Activated naive CD4-positive, alpha-beta T cell treated with anti-CD3 and anti-CD28 coated beads, Interleukin-2, amount 10 ng/mL, durations not matched to agents 7 days and 5 days (primary cell): ENCODE measurements at places on chromosomes 2 and 18.

DNA sequence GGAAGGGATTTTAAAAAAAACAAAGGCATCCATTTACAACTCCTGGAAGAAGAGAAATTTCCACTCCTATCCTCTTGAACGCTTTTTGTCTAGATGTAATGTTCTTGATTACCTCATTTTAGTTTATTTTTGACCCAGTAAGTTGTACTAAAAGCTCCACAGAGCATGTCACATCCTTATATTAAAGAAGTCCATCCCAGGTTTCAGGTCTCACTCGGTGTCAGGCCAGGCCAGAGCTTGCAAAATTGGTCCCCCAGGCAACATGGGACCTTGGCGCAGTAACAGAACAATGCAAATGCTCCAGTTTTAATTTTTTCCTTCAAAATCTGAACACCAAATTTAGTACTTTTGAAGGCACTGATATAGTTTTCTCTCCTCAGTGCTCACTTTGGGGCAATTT lies 218.4 kb upstream of the REV1 start:
- peaks cover 4% of the 10 kb centered on the region for H3K27me3 ChIP-seq
- H3K4me1 ChIP-seq = no peaks in the 10 kb centered on the region
- no peak overlapping the region for H3K4me3 ChIP-seq

GRCh38 chr2:3212984-3213383 lies 164.6 kb downstream of the EIPR1 start:
- no peaks in the 10 kb centered on the region for H3K27me3 ChIP-seq
- no peak for DNase-seq
- peaks cover 19% of the 10 kb centered on the region for H3K36me3 ChIP-seq
- H3K4me3 ChIP-seq = no peak overlapping the region

DNA sequence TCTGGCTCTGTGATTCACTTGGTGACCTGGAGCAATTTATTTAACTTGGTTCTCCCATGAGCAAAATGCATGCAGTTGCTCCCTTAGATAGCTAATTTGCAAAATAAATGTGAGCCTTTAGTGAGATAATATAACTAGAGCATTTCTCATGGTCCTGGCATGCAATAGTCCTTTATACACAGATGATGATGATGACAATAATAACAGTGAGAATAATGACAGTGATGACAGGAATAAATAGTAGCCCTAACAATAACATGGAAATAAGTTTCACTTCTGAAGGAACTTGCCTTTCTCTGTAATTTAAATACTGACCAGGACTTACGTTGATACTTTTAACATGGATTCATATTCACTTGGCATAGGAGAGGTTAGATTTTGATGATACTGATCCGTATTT lies 49.2 kb downstream of the LPIN1 start:
- no peaks in the 10 kb centered on the region for H3K27me3 ChIP-seq
- H3K4me1 ChIP-seq = no peaks in the 10 kb centered on the region
- H3K27ac ChIP-seq = no peak overlapping the region
- H3K4me3 ChIP-seq = no peak overlapping the region

DNA sequence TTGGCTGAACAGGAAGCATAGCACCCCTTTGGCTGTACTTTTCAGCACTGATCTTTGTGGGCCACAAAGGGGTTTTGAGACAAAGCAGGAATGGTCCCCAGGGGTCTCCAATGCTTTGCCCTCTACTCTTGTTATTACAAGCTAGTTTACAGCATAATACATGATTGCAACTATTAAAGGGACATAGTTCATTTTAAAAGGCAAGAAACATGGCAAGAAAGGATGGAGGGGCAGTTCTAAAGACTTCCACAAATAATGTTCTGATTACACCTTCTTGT lies 196.6 kb downstream of the FHOD3 start:
- H3K4me1 ChIP-seq = peaks cover 8% of the 10 kb centered on the region
- H3K36me3 ChIP-seq = no peaks in the 10 kb centered on the region
- H3K27ac ChIP-seq = no peak overlapping the region
- no peak for DNase-seq

DNA sequence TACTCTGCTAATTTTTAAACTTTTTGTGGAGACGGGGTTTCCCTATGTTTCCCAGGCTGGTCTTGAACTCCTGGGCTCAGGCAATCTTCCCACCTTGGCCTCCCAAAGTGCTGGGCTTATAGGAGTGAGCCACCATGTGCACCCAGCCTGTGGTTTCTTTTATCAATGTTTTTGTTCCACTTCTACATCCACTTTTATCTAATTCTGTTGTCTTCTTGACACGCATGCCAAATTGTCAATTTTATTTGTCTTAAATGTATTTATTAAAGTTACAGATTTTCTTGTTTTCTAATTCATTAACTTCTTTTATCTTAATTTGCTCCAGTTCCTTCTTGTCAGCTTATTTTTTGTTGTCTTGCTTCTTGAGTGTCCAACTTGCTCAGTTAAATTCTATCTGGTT lies 43.8 kb upstream of the ASPRV1 start:
- H3K4me3 ChIP-seq = no peak overlapping the region
- DNase-seq = no peak
- H3K27me3 ChIP-seq = no peaks in the 10 kb centered on the region
- peaks cover 2% of the 10 kb centered on the region for H3K36me3 ChIP-seq

DNA sequence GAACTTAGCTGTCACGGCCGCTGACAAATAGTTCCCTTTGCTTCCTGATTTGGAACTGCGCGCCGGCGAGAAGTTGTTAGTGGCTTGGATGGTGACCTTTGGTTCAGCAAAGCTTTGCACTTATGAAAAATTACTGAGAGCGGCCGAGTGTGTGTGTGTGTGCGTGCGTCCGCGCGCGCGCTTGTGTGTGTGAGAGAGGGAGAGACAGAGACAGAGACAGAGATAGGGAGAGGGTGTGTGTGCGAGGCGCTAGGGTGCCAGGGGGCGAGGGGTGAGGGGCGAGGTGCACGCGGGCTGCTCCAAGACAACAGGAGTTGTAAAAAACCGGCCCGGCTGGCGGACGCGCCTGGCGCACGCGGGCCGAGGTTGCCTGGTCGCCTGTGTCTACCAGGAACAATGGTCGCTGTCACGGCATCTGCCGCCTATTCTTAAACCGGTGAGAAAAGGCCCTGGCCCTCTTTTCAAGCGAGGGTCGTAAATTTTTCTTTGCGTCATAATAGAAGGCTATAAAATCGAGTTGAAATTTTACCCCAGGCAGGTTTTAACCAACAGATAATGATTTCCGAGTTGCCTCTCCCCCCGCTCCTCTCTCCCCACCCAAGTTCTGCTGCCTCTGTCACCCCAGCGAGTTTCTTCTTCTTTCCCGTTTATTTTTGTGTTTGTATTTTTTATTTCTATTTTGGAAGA lies 535 bp downstream of the HOXD3 start:
- H3K36me3 ChIP-seq = peaks cover 3% of the 10 kb centered on the region
- H3K27ac ChIP-seq = peak overlapping the region; percentile 70
- peaks cover 98% of the 10 kb centered on the region for H3K27me3 ChIP-seq
- H3K4me1 ChIP-seq = peaks cover 5% of the 10 kb centered on the region
- peak overlapping the region; percentile 44 for H3K4me3 ChIP-seq
- no peak for DNase-seq

- no peak overlapping the region for H3K4me3 ChIP-seq
- DNase-seq = no peak
- no peaks in the 10 kb centered on the region for H3K27me3 ChIP-seq
- peaks cover 4% of the 10 kb centered on the region for H3K4me1 ChIP-seq
- H3K36me3 ChIP-seq = no peaks in the 10 kb centered on the region
- H3K27ac ChIP-seq = no peak overlapping the region
These were observed 11.4 kb downstream of the UBE2E3 start for GRCh38 chr2:180991820-180992219.

GRCh38 chr2:937530-937929 lies 13.1 kb upstream of the SNTG2 start:
- H3K36me3 ChIP-seq = no peaks in the 10 kb centered on the region
- no peaks in the 10 kb centered on the region for H3K4me1 ChIP-seq
- no peak for DNase-seq
- H3K4me3 ChIP-seq = no peak overlapping the region

GRCh38 chr2:193187816-193188215 lies 993.1 kb upstream of the TMEFF2 start:
- H3K27ac ChIP-seq = no peak overlapping the region
- no peak for DNase-seq
- no peaks in the 10 kb centered on the region for H3K27me3 ChIP-seq
- no peaks in the 10 kb centered on the region for H3K36me3 ChIP-seq
- H3K4me1 ChIP-seq = no peaks in the 10 kb centered on the region

GRCh38 chr2:45390441-45390840 lies 220.6 kb downstream of the SRBD1 start:
- H3K27me3 ChIP-seq = no peaks in the 10 kb centered on the region
- H3K4me1 ChIP-seq = no peaks in the 10 kb centered on the region
- H3K27ac ChIP-seq = no peak overlapping the region
- peaks cover 18% of the 10 kb centered on the region for H3K36me3 ChIP-seq
- DNase-seq = no peak

DNA sequence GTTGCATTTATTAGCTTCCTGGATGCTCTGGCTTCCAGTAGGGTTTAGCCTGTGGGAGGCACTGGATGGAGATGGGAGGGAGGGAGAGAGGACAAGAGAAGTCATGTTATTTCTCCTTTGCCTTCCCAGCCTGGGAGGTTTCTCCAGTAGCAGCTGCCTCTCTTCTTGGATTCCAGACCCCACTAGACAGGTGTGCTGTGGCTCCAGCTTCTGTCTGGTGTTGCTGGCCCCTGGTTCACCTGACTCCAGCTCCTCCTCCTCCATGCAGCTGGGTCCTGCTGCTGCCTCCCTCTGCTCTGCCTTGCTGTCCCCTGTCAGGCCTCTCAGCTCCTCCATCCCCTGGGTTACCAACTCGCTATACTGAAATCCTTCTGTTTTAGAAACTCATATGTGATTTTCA lies 188.9 kb upstream of the TNP1 start:
- no peak overlapping the region for H3K4me3 ChIP-seq
- H3K27me3 ChIP-seq = peaks cover 24% of the 10 kb centered on the region
- no peaks in the 10 kb centered on the region for H3K36me3 ChIP-seq
- H3K4me1 ChIP-seq = no peaks in the 10 kb centered on the region
- H3K27ac ChIP-seq = no peak overlapping the region

GRCh38 chr2:157837851-157838441 lies 38.2 kb downstream of the ACVR1 start:
- no peaks in the 10 kb centered on the region for H3K27me3 ChIP-seq
- no peak overlapping the region for H3K4me3 ChIP-seq
- peak overlapping the region; percentile 58 for H3K27ac ChIP-seq
- peaks cover 40% of the 10 kb centered on the region for H3K4me1 ChIP-seq
- peaks cover 59% of the 10 kb centered on the region for H3K36me3 ChIP-seq
- no peak for DNase-seq

DNA sequence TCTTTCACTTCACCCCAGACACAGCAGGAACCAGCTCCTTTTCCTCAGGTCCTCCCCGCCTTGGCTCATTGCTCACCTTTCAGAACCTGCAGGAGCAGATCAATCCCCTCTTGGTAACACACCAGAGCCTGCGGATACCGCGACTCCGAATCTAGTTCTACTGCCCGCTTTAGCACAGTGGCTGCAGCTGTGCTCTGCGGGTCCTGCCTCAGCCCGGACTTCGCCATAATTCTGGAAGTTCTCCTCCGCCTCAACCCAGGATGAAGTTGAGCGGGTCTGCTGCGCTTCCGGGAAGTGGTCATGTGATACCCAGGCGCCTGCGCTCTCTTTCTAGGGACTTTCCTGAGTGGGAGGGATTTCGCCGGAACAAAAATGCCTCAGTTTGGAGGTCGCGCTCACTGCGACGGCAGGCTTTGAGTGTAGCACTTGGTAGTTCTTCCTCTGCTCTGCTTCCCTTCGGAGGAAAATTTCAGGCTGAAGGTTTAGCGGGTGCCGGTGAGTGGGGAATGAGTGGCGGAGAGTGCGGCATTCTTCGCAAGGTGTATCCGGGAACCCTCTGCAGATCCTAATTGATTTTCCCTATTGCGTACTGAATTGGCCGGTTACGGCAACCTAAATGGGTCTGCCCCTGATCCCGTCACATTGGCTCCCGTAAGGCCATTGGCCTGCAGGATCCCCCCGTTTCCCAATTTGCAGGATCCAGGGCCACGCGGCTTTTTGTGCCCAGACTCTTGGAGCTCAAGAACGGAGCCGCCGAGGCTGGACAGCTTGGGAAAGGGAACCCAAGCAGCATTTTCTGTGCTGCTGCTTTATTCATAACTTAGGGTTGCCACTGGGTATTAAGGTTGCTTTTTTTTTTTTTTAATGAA lies at the start of the genes MITD1 and MRPL30:
MITD1 (minus strand) TSS at position 304 of the 869 bp plus-strand sequence; CDS start at position 227, 77 bp downstream.
MRPL30 (plus strand) TSS at position 430 of the 869 bp plus-strand sequence. CDS start 5,020 bp downstream, outside the sequence.
- DNase-seq = peak; percentile 93
- H3K4me3 ChIP-seq = peak within 1 kb of the TSS; percentile 97
- H3K27ac ChIP-seq = peak within 1 kb of the TSS; percentile 95
- H3K4me1 ChIP-seq = peaks cover 53% of the 10 kb centered on the region
- peaks cover 17% of the 10 kb centered on the region for H3K36me3 ChIP-seq

DNA sequence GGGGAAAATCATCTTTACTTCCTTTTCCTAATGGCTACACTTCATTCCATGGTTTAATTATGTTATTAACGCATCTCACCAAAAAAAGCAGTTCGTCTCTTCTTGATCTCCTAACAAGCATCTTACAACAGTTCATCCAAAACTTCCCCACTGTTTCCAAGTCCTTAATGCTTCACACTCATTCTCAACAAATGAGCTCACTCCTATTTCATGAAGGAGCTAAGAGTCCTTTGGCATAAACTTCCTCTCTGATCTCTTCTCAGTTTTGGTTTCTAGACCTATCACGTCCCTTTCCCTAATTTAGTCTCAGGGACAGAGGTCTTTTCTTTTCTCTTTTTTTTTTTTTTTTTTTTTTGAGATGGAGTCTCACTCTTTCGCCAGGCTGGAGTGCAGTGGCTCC lies 205.9 kb upstream of the SLC39A10 start:
- H3K27ac ChIP-seq = no peak overlapping the region
- DNase-seq = no peak
- H3K4me1 ChIP-seq = peaks cover 15% of the 10 kb centered on the region
- H3K36me3 ChIP-seq = peaks cover 7% of the 10 kb centered on the region
- H3K27me3 ChIP-seq = no peaks in the 10 kb centered on the region
- no peak overlapping the region for H3K4me3 ChIP-seq

- no peak overlapping the region for H3K4me3 ChIP-seq
- no peaks in the 10 kb centered on the region for H3K27me3 ChIP-seq
- no peaks in the 10 kb centered on the region for H3K4me1 ChIP-seq
- H3K27ac ChIP-seq = no peak overlapping the region
- H3K36me3 ChIP-seq = no peaks in the 10 kb centered on the region
- DNase-seq = no peak
These were observed 136.8 kb downstream of the CAMKMT start for GRCh38 chr2:44498551-44498950.

DNA sequence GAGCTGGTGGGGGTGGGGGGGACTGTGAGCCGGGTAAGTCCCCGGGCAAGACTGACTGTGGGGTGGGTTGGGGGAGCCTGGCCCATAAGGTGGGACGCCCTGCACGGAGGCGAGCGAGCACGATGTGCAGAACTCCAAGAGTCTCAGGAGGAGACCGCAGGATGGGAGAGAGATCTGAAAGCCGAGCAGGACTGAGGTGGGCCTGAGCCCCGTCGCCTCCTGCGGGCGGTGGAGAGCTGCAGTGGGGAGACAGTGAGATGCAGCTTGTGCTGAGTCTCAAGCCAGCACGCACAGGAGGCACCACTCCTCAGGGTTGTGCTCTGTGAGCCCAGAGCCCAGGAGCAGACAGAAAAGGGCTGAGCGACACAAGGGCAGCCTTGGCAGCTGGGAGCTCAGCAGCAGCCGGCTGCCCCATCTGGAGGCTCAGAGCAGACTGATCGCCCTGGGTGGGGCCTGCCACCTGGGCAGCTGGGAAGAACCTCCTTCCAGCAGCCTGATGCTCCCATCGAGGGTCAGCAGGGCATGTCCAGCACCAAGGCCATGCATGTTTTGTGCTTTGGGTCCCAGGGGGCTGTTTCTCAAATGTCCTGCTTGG lies 15.9 kb downstream of the ARHGEF4 start:
- no peaks in the 10 kb centered on the region for H3K36me3 ChIP-seq
- H3K4me1 ChIP-seq = no peaks in the 10 kb centered on the region
- DNase-seq = no peak
- no peaks in the 10 kb centered on the region for H3K27me3 ChIP-seq
- no peak overlapping the region for H3K27ac ChIP-seq
- H3K4me3 ChIP-seq = no peak overlapping the region

- no peak overlapping the region for H3K27ac ChIP-seq
- DNase-seq = no peak
- no peak overlapping the region for H3K4me3 ChIP-seq
- peaks cover 41% of the 10 kb centered on the region for H3K27me3 ChIP-seq
- peaks cover 7% of the 10 kb centered on the region for H3K4me1 ChIP-seq
These were observed 57.4 kb upstream of the ACKR3 start for GRCh38 chr2:236512267-236512666.
